ENCODE measurements at places on chromosomes 11 and 22. TPM values are rescaled to one million over a fixed set of nuclear protein-coding genes. Genes with fewer than 3 reads are reported as not detected.
A peak's percentile ranks its signal among the peaks of the same experiment; 100 is the strongest.

GRCh38 chr11:93804879-93805278, 20.8 kb downstream of the MED17 start:
- DNase-seq = no peak

DNA sequence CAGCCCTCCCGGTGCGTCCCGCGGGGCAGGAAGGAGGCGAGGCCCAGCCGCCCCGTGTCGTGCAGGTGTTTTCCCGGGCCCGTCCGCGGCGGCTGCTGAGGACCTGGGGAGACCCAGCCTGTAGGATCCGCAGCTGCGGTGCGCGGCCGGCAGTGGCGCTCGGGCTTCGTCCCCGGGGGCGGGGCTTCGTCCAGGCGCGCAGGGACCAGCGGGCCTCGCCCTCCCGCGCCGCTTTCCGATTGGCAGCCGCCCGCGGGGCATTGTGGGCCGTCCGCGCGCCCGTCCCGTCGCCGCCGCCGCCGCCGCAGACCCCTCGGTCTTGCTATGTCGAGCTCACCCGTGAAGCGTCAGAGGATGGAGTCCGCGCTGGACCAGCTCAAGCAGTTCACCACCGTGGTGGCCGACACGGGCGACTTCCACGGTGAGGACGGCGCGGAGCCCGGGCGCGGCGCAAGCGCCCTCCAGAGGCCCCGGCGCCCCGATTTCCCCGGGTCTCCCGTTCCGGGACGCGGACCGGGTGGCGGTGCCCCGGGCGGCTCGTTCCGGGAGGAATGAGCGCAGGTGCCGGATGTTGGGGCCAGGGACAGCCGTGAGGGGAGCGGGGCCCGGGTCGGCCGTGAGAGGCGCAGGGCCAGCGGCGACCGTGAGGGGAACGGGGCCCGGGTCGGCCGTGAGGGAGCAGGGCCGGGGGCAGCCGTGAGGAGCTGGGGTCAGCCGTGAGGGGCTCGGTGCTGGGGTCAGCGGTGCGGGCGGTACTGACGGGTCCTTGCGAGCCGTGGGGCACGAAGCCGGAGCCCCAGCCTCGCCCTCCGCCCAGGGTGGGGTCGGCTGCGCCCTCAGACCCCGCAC, at the start of gene TALDO1:
TALDO1 (plus strand) TSS at position 307 of the 849 bp plus-strand sequence; CDS start at position 325, 18 bp downstream.
- DNase-seq = no peak

- DNase-seq = no peak
These were observed 112.1 kb downstream of the TRIM29 start for GRCh38 chr11:120025606-120026335.

KCNE3 gene
- 6.8 TPM for total RNA-seq

DNA sequence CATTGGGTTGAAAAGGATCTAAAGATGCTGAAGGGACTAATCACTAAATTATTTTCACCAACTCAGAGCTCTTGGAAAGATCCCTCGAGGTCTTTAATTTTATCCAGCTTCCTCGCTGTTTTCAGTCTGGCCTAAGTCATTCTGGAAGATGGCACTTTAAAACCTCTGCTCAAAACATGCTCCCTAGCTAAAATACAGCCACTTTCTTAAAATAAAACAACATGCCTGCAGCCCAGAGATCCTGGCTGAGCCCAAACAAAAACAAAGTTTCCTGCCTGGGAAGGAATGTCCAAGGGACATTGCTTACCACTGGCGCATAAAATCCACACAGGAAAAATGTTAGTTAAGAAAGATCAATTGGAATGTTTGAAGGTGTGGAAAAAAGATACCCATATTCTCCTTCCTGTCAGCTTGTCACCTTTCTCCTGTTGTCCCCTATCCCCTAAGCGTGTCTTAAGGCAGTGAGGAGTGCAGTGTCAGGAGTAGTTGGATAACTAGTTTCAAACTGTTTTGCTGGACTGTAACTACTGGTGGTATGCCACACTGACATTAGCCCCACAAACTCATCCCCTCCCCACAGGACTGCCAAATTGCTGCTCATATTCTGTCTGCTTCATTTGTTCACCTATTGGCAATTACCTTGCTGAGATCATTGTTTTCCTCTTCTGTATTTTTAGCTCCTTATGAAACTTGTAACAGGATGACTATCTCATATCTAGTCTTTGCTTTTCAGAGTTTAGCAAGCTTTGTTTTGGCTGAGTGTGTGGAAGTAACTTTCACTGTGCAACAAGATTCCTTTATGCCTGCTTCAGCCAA, 108.3 kb upstream of the SESN3 start:
- DNase-seq = no peak

- DNase-seq = no peak
These were observed 27.2 kb upstream of the KCNQ1OT1 start for GRCh38 chr11:2726964-2727363.

DNA sequence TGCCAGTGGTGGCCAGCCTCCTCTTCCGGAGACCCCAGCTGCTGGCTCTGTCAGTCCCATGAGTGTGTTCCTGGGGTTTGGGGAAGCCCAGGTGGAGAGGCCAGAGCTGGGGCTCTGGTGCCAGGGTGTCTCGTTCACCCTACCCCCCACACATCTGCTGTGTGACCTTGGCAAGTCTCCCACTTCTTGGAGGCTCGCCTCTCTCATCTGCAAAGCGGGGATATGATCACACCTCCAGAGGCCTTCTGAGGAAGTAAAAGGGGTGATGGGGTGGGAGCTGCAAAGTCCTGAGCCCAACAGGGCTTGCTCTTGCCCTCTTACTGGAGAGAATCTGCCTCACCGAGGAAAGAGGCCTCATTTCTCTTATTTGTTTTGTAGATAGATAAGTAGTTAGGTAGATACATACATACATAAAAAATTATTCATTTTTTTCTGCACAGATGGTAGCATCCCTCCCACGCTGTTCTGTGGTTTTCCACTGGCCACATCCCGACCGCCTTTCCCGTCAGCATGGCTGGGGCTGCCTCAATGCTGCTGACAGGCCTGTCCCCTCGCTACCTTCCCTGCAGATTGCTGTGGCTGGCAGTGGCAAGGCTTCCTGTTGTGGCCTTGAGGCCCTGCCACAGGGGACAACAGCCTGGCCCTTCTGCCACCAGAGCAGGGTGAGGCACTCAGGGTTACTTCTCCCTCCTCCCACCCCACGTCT, 23.9 kb downstream of the MYO7A start:
- no peak for DNase-seq

DNA sequence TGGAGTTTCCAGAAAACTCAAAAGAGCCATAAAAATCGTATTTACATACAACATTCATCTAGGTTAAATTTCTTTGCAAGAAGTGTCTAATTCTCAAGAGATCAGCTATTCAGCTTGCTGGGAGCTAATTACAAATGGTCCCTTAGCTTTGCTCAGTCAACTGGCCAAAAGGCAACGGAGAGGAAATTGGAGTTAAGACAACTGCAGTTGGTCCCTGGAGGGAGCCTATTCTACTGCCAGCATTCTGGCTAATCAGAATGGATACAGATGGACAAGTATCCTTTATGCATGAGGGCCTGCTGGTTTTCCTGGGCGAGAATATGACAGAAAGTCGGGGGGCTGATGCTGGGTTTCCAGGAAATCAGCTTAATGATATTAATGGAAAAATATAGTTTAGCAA, 45.5 kb downstream of the KCNJ1 start:
- no peak for DNase-seq

AIP gene
- 42.9 TPM for total RNA-seq

- no peak for DNase-seq
These were observed 78.4 kb downstream of the ETS1 start for GRCh38 chr11:128508770-128509510.

C22orf31 gene
- not detected for total RNA-seq

GRCh38 chr11:66858186-66858938, 1.5 kb downstream of the LRFN4 start:
- no peak for DNase-seq

NCR3LG1 gene
- total RNA-seq = 1.6 TPM

DNA sequence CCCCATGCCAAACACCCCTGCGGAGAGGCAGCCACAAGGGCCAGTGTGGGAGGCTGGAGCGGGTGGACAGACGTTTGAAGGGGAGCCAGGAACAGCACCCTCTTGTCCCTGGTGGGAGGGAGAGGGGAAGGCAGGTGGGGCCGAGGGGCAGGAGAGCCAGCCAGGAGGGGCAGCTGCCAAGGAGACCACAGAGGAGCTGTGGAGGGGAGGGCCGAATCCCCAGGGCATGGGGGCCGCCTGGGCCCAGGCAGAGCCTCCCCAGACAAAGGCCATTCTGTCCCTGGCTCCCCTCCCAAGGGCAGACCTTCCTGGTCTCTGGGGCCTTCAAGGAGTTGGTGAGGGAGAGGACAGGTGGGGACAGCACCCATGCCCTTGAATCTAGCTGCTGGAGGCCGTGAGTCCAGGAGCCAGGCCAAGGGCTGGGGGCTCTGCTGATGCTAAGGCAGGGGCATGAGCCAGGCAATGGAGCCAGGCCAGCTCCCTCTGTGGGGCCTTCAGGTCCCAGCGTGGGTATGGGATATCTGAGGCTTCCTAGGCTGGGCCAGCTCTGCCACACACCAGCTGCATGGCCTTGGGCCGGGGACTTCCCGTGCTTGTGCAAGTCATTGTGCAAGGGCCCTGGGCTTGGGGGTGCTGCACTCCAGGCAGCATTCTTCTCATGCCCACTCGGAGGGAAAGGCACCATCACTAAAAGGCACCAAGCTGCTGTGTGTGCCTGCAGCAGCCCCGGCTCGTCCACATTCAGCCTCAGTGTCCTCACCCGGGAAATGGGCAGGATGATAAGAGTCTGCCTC, 11.4 kb downstream of the EMID1 start:
- no peak for DNase-seq

BEST1 gene
- total RNA-seq = 2.0 TPM

APOL5 gene
- total RNA-seq = 1.4 TPM

DNA sequence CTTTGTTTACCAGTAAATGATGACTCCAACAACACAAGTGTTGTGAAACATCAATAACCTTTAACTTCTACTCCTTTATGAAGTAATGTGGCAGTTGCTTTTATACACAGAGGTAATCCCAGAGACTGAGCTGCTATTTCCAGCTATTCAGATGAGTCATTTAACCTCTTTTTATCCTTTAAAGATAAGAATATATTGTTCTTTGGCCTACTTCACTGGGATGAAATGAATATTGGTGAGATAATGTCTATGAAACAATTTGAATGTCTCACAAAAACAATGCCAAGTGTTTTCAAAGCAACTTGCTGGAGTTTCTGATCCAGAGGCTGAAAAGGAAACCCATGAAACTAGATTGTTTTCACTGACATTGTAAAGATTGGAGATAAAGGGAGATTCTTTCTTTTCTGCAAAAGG, 564.4 kb upstream of the LUZP2 start:
- DNase-seq = peak; percentile 2

GRCh38 chr11:121236115-121237001, 56.2 kb upstream of the SC5D start:
- DNase-seq = no peak

DNA sequence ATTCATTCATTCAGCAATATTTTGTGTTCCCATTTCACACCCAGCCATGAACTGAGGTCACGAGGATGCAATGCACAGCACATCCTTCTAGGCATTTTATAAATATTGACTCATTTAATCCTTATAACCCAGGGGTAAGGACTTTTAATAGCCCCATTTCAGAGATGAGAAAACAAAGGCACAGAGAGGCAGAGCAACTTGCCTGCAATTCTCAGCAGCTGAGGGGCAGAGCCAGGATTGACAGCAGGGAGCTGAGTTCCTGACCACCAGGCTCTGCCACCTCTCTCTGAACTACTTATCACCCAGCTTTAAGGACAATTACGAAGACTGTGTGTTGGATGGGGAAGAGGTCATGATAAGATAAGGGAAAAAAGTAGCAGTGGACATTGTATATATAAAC, 12.8 kb upstream of the FGF3 start:
- no peak for DNase-seq

ASCL2 gene
- total RNA-seq = 0.42 TPM

B4GALNT4 gene
- total RNA-seq = 13.4 TPM

ZP1 gene
- not detected for total RNA-seq

GRCh38 chr22:43088627-43088983, 586 bp downstream of the TTLL1 start:
- DNase-seq = no peak

- no peak for DNase-seq
These were observed 245.8 kb downstream of the METTL15 start for GRCh38 chr11:28353991-28354390.

- DNase-seq = no peak
These were observed 18.2 kb downstream of the KCNQ1OT1 start for GRCh38 chr11:2681408-2682145.
